ENCODE measurements at places on chromosomes 7 and 10. TPM values are rescaled to one million over a fixed set of nuclear protein-coding genes. Genes with fewer than 3 reads are reported as not detected.

C10orf95 gene
- not detected for polyA plus RNA-seq

BEND7 gene
- 1.3 TPM for polyA plus RNA-seq

HOXA1 gene
- not detected for polyA plus RNA-seq

GNB2 gene
- 3.8 TPM for polyA plus RNA-seq

VPS37D gene
- not detected for polyA plus RNA-seq

ZNF33A gene
- polyA plus RNA-seq, result 31.8 TPM

SH2D4B gene
- polyA plus RNA-seq, result not detected

All from Purkinje cell (primary cell).